ENCODE measurements at places on chromosomes 3 and 15. TPM values are rescaled to one million over a fixed set of nuclear protein-coding genes. Genes with fewer than 3 reads are reported as not detected.

- ATAC-seq, result peak; percentile 19
These were observed 25.6 kb downstream of the CPNE4 start for GRCh38 chr3:132009241-132009640.

GRCh38 chr3:71227270-71227661, 356.3 kb downstream of the FOXP1 start:
- no peak for ATAC-seq

DNA sequence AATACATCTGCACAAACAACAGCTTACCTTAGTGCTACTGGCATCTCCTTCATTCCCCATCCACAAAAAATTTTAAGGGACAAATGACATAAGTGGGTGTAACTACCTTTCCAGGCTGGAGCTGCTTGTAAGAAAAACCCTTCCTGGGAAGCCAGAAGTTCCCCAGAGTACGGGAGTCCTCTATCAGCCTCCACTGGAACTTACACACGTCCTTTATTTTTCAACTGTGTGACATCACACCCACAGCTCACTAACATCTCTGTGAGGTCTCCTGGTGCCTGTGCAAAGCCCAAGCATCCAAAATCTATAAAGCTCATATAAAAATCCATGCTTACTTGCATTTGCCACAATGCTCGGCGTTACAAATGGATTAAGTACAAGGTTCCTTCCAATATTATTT, 27.6 kb downstream of the LRIG1 start:
- ATAC-seq, result no peak

- no peak for ATAC-seq
These were observed 16.7 kb upstream of the CPA3 start for GRCh38 chr3:148848410-148848809.

DNA sequence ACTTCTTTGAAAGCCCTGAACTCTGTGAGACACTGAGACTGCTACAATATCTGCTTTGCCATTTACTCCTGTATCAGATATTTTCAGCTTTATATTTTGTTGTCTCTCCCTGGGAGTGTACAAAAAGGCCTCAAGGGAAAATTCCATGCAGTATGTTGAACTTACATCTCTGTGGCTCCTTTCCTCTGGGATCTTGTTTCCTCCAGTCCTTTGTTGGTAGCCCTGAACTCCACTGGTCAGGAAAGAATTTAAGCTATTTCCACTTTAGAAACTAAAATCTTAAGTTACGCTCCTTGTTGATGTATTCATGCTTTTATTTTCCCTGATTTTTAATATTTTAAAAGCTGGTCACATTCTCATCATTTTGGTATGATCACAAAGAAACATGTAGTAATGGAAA, 277.9 kb downstream of the FHIT start:
- no peak for ATAC-seq

DNA sequence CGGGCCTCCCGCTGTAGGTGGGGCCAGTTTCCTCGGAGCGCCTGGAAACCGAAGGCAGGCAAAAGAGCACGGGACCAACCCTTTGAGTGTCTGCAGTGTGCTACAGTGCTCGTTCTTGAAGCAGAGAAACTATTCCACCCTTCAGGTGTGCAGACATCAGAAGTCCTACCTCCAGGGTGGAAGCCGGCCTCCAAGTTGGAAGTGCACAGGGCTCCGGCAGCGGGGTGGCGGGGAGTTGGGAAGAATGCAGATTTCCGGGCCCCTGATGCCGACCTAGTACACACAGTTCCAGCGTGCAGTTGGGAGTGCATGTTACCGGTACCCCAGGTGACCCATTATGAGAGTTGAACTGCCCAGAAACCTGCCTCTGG, 3.0 kb downstream of the KLF13 start:
- no peak for ATAC-seq

DNA sequence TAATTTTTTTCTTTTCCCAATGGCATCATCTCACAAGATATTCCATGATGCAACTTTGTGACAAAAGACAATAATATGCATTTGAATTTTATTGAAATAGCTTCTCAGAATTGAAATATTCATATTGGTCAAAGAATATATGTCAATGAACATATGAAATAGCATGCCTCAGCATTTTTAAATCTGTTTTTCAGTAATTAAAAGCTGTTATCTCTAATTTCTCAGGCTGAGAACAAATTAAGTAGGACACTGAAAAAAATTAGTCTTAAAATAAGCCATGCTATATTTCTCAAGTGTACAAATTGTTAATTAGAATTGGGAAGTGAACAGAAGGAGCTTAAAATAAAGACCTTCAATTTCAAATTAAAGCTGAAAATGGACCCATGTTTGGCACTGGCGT, 570.1 kb downstream of the MFSD1 start:
- no peak for ATAC-seq

DNA sequence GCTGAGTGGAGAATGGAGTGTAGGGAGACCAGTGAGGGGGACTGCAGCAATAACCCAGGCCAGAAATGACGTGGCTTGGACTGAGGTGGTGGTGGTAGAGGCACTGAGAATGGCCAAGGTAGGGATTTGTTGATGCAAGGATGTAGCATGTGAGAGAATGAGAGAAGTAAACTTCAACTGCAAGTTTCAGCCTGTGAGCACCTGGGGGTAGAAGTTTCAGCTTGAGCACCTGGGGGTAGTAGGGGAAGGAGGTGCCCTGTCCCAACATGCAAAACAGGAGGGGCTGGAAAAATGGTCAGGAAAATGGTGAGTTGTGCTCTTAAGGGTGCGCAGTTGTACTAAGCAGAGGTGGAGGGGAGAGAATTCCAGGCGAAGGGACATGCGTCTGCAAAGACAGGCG, 31.0 kb downstream of the IL16 start:
- no peak for ATAC-seq

DNA sequence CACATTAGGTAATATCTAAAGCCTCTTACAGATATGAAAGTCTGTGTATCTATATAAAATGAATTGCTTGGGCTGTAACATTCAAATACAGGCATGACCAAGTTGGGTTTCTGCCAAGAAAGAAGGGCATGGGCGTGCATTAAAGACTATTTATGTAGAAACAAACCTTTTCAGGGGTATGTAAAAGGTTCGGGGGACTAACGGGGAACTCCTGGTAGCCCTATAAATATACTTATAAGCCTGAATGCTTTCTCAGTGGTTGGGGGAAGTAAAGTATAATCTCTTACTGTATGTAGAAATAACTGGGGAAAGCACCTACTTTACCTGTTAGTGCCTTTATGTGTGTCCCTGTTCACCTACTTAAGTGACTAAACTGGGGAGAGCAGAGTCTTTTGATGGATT, 154.5 kb upstream of the TBL1XR1 start:
- ATAC-seq, result no peak

GRCh38 chr3:10260211-10260701, 12.0 kb downstream of the TATDN2 start:
- ATAC-seq, result no peak

DNA sequence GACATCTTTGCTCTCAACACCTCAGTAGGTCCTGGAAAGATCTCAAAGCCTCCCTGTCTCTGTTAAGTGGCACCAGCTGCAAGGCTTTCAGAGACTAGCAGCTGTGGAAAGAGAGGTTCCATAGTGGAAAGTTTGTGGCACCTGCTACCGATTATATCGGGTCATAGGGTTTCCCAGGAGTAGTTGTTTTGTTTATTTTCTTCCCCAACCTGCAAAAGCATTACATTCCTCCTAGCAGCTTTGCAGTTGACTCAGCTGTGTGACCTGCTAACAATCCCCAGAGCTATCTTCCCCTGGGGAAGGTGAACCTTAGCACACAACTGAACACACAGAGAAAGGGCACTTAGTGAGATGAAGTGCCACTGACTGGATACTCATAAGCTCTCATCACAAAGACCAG, 598.9 kb upstream of the GRM7 start:
- no peak for ATAC-seq

The TGFBR2 gene
- total RNA-seq, result 0.10 TPM

The IMPG2 gene
- total RNA-seq, result 1.3 TPM

The SEMA6D gene
- 80.0 TPM for total RNA-seq

The NTRK3 gene
- total RNA-seq, result 9.9 TPM

The CD200R1L gene
- 0.53 TPM for total RNA-seq

The PLA1A gene
- not detected for total RNA-seq

Measured in motor neuron (in vitro differentiated cells).